HS-5 (cell line): ENCODE measurements at places on chromosomes 6 and 20.

GRCh38 chr6:7257521-7258230 lies 55.3 kb downstream of the SSR1 start:
- DNase-seq = no peak

DNA sequence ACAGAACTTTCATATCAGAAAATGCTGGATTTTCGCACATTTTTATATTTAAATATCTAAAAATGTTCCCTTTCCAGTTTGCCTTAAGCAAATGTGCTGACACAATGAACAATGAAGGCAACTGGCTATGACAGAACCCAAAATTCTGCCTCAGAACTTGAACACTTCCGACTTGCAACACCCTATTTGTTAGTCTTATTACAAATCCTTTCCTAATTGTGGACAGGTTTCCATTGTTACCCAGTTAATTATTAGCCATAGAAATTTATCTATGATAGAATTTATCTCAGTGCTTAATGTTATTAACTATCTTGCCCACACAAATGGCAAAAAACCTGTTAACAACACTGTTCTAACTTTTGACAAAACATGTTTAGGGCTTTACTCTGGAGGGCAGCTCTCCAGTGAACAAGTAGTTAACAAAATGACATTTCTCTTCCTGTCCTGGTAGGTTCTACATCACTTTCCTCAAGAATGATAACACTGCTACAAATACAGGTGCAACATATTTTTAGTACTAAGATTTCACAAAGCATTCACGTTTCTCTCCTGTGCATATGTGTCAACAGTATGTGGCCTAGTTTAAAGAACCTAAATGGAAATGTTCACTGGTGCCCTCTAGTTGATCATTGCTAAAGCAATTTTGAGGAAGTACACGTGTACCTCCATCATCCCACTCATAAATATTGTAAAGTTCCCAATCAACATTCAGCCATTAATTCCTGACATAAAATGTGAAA lies 58.4 kb downstream of the HIVEP2 start:
- DNase-seq = no peak

DNA sequence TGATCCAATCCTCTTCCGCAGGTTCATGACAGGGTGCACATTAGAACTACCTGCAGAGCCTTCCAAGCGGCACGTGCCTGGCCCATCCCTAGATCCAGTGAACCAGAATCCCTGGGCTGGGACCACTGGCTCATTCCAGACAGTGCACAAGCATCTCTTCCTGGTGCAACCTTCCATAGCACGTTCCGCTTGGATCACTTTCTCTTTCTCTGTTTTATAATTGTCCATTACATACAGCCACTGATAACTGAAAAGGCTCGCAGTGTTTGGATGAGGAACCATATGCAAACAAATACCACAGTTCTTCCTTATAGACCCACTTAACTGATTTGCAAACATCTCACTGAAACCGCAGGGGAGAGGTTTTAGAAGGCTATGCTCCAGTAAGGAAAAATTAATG lies 59.6 kb upstream of the DDR1 start:
- no peak for DNase-seq

DNA sequence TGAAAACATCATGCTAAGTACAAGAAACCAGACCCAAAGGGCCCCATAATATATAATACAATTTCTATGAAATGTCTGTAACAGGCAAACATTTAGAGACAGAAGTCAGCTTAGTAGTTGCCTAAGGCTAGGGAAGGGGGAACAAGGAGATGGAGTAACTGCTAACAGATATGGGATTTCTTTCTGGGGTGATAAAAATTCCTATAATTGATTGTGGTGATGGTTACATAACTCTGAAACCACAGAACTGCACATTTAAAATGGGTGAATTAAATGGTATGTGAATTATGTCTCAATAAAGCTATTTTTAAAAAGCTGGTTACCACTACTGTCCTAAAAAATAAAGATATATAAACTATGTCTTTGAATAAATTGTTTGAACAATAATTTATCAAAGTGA lies 3.2 kb downstream of the CEP162 start:
- DNase-seq = no peak
